ENCODE measurements at places on chromosomes 11 and 22.
A peak's percentile ranks its signal among the peaks of the same experiment; 100 is the strongest.

DNA sequence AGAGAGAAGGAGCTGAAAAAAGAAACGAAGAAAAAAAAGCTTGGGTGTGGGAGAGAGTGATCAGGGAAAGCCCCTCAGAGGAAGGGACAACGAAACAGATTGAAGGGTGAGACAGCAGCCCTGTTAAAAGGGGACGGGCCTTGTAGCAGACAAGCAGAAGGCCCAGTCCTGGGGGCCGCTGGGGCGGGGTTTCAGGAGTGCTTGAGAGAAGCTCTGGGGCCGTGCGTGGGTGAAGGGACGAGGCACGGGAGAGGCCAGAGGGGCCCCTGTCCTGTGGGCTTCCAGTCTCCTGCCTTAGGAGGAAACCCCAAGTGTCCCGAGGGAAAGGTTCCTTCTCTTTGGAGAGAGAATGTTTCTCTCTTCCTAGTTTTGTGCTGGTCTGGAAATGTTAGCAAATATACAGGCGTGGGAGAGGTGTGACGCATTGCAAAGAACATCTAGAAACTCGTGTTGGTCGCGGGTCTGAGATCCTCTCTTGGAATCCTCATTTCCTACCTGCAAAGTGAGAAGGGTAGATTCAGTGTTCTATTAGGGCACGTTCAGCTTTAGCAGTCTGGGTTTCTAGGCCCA is 28.6 kb downstream of the ADAMTS15 start:
- DNase-seq: no peak

GRCh38 chr22:28609921-28610320 is 69.7 kb downstream of the TTC28 start:
- no peak for DNase-seq

DNA sequence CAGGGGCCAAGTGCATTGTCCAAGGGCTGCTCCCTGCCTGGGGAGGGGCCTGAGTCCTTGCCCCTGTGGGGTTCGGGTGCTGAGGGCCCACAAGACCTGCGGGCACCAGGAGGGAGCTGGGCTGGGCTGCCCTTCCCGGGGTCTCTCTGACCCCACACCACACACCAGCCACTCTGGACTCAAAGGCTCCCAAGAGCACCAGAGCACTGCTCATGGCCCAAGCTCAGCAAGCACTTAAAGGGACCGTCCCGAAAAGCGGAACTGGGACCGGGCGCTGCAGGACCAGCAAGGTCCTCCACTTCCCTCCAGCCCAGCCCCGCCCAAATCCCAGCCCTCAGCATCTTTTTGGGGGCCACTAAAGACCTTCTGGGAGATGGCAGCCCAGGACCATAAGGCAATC is 5.3 kb downstream of the LSP1 start:
- no peak for DNase-seq

GRCh38 chr22:38352436-38352835 is 35.2 kb upstream of the CSNK1E start:
- no peak for DNase-seq

DNA sequence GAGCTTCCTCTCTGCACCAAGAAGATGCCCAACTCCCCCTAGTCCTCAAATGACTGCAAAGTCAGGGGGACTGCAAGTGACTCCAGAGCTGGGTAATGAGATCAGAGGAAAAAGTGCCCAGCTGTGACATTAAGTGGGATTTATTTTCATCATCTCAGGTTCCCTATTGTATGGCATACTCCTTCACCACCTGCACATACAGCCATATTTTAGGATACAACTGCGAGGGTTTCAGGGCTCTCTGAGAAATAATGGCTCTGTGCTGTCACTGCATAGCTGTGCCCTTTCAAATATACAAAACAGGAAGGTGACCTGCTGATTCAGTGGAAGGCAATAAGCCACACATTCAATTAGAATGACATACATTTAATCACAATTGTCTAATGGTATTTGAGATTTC is 45.6 kb upstream of the PLET1 start:
- DNase-seq: no peak

- DNase-seq: peak; percentile 83
These were observed 15.8 kb downstream of the LINC01488 start for GRCh38 chr11:69497221-69497787.

DNA sequence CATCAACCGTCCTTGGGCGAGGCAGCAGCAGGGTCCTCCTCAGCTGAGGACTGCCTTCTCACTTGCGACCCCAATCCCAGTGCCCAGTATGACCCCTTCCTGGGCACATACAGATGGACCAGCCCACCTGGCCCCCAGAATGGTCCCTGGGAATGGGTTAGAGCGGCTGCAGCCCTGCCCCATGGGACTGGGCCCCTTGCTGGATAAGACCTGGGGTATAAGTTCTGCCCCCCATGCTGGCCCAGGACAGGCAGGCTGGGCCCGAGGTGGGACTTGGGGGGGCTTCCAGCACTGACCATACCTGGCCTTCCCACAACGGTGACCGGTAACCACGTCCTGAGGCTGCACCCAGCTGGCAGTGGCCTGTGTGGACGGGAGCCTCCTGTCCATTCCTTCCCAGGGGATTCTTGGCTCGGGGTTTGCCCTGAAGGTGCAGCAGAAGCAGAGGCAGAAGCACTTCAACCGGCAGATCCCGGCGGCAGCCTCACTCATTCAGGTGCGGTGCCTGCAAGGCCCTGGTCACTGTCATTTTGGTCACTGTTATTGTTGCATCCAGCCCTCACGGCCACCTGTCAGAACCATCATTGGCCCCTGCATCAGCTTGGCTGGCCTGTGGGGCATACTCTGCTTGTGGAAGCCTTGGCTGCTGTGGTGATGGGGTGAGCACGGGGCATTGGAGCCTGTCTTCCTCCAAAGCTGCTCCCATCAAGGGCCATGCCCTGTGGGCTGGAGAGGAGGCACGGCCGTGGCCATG is 114.8 kb downstream of the KCNQ1OT1 start:
- DNase-seq: no peak

- DNase-seq: no peak
These were observed 25.8 kb downstream of the TPCN2 start for GRCh38 chr11:69074375-69075140.

GRCh38 chr11:94519478-94520084 is 7.3 kb downstream of the C11orf97 start:
- peak; percentile 38 for DNase-seq

DNA sequence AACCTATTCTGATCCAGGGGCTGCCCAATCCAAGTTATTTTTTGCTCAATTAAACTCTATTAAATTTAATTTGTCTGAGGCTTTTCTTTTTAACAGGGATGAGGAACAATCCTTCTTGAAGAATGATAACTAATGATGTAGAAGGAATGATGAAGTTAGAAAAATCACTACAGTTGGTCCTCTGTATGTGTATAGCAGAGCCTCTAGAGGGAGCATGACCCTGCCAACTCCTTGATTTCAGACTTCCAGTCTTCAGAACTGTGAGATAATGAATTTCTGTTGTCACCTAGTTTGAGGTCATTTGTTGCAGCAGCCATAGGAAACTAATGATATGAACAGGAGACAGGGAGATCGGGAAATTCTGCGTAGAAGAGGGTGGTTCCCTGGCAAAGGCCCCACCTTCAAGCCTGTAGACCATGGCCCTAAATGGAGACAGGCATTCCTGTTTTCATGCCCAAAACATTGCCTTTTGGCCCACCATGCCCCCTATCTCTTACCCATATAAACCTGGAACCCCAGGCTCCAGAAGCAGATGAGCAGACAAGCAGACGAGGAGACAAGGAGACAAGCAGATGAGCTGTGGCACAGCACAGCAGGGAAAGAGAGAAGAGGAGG is 7.7 kb upstream of the QSER1 start:
- peak; percentile 19 for DNase-seq

DNA sequence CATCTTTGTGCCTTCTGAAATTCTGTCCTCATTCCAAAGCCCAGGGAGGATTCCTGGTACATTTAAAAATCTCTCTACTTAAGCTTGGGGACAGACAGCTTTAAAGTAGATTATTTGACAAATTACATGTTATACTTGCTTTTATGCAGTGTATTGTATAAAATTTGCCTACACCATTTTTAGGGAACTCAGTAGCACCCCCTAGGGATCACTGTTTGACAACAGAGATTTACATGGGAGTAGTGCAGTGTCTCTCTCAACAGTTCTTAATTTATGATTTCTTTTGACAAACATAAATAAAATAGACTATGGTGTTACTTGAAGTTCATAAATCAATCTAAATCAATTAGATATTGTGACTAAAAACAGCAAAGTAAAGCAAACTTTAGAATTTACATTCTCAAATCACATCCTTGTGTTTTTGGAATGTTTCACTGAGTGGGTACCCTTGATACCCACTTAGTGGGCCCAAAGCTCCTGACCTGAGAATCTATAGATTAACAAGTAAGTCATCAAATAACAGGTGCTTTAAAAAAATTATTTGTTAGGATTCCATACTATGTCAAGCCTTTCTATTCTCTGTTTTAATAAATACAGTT is 428.8 kb downstream of the DYNC2H1 start:
- DNase-seq: peak; percentile 54

GRCh38 chr11:2580571-2581001 is 119.2 kb downstream of the KCNQ1OT1 start:
- no peak for DNase-seq

GRCh38 chr22:30192427-30192826 is 54.1 kb downstream of the LIF start:
- DNase-seq: peak; percentile 47

- no peak for DNase-seq
These were observed 8.6 kb downstream of the HTATIP2 start for GRCh38 chr11:20372081-20372626.

DNA sequence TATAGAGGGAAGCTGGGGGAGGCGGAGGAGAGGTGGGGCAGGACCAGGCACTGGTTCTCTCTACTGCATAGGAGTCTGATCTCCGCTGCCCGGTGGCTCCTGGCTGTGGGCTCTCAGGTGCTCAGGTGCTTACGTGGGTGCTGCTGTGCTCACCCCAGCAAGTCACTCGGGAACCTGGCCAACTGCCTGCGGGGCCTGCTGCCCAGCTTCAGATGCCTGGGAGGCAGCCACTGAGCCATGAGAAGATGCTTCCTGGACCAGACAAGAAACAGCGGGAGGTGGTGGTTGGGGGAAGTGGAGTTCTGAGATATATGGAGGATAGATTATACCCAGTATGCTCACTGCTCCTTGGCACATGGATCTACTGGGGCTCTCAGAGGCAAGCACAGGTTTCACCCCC is 1303.4 kb downstream of the TBC1D22A start:
- no peak for DNase-seq

DNA sequence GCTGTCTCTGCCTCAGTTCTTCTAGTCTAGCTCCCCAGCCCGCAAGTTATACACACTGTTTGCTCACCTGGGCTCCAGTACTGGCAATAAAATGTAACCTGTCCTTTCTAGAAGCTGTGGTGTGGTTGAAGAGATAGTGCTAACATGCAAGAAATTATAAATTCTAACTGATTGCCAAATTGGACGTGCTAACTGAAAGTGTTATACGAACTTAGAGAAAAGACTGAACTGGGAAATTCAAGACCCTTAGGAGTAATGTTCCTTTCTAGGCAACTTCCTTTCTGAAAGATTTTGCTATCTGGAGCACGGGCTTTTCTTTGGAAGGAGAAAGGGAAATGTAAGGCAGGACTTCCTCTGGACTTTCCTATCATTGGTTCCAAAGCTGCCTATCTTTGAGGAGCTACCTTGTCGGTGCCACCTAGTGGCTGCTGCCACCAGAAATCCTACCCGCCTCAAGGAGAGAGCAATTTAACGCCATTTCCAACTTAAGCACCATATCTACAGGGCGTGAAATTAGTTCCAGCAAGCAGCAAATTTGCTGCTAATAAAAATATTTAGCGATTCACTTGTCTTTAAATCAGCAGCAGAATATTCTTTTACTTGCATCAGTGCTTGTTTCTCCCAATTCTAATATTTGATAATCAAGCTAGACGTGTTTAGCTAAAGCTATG is 12.7 kb upstream of the TMEM218 start:
- DNase-seq: peak; percentile 46

DNA sequence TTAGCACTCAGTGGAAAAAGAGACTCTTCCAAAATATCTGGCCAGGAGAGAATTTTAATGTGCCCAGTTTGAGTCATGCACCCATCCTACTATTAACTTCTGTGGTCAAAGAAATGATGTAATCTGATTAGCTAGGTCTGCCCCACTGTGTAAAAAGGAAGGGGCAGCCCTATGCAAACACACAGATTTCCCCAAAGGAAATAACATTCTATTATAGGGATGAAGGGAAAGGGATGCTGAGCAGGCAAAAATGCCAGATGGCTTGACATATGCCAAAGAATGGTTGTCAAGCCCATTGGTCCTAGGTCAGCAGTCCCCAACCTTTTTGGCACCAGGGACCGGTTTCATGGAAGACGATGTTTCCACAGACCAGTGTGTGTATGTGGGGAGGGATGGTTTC is 43.3 kb upstream of the PAK1 start:
- peak; percentile 79 for DNase-seq

- no peak for DNase-seq
These were observed 496 bp downstream of the EHBP1L1 start for GRCh38 chr11:65576232-65576866.

DNA sequence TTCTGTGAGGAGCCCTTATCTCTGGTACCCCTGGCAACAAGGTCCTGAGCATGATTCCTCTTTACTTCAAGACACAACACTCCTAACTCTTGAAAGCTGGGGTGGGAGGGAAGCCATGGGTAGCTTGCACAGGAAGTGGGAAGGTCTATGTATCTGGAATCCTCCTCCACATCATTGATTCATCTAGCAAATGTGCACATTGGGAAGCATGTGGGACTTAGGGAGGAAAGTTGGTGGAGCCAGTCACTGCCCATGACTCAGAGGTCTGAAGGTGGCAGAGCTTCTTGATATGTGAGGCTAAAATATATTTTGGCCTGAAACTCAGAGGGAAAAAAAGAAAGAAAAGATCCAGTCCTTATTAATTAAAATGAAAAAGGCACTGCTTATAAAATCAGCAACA is 1000.9 kb downstream of the DLG2 start:
- DNase-seq: no peak

- peak; percentile 78 for DNase-seq
These were observed 36.9 kb downstream of the PPP2R1B start for GRCh38 chr11:111729071-111729830.

- DNase-seq: no peak
These were observed 37.7 kb downstream of the DSCAML1 start for GRCh38 chr11:117759305-117759704.

DNA sequence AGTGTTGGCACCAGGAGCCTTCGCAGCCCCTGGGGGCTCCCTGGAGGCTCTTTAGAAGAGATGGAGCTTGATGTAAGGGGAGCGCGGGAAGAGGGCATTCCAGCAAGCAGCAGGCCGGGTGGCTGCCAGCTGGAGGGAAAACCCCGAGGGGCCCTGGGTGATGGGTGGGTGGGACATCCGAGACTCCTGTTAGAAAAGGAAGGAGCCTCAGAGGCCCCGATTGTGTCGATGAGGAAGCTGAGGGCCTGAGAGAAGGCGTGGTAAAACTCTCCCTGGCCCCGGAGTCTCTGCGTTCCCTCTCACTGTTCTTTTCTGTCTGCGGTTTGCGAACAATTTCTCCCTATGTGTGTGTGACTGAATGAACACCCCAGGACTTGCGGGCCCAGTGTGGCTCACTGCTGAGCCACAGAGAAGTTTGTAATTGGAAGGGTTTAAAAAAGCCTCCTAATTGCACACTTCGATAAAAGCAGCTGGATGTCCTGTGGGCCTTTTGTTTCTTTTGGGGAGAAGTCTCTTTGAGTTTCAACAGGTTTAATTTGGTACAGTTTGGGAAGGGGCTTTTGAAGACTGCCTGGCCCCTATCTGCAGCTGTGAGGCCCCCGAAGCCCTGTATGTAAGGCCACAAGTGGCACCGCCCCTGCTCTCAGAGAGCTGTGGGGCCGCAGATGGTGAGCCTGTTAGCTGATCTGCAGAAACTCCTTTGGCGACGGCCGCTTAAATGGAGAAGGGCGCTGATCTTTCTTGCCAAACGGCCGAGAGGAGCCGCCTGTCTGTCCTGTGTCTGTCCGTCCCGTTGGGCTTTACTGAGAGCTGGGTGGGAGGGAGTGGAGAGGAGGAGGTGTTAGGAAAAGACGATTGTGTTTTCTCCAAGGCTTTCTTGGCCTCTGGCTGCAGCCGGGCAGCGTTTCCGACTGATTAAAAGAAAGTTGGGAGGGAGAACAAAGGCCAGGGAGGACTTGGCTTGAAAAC is 2.0 kb downstream of the FBLN1 start:
- DNase-seq: peak; percentile 7

All from endothelial cell of umbilical vein (primary cell).